ENCODE measurements at places on chromosomes 5 and 9. TPM values are rescaled to one million over a fixed set of nuclear protein-coding genes. Genes with fewer than 3 reads are reported as not detected.
A peak's percentile ranks its signal among the peaks of the same experiment; 100 is the strongest.

GRCh38 chr9:129473523-129474244, 147.2 kb downstream of the C9orf50 start:
- no peak for DNase-seq

DNA sequence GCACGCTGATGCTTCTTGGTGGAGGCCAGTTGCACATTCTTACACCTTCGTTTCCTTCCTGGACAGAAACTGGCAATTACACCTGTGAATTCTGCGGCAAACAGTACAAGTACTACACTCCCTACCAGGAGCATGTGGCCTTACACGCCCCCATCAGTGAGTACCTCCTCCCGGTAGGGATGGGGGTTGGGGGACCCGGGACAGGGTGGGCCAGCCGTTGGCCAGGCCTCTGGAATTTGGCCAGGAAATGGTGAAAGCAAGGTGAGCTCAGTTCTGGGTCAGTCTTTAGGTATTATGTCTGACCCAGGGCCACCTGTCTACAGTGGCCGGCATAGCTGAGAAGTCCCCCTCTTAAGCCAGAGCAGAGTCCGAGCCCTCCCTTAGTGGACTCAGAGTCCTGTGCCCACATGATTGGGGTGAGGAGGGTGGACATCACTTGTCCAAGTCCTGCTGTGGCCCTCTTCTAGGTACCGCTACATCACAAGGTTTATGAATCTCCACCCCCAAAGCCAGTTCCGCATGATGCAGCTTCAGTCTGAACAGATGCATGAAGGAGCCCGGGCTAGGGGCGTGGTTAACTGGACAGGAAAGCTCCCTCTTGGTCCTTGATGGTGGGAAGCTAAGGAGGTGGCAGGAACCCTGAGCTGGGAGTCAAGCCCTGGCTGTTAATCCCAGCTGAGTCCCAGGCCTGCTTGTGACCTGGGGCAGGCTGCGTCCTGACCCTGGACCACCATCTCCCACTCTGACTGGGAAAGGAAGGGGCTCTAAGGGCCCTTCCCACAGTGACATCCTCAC, 61.3 kb downstream of the AMBP start:
- DNase-seq = no peak

Gene NSG2
- total RNA-seq = not detected

- peak; percentile 90 for DNase-seq
Measured at GRCh38 chr5:15103130-15103529, 231.6 kb upstream of the ANKH start.

DNA sequence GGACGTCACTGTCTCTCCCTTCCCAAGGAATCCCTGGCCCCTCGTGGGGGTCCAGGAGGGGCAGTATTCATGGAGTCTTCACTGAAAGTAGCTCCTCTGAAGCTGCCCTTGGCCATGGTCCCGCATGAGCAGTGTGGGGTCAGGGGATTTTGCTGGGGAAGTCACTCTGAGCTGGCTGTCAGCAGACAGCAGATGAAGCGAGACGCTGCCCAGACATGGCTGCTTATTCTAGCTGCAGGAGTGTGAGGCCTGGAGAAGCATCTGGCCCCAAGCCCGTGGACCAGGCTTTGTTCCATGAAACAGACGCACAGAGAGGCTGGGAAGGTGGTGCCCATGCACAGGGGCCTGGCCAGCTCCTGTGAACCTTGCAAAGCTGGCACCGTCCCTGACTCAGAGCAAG, 21.5 kb upstream of the ASS1 start:
- no peak for DNase-seq

DNA sequence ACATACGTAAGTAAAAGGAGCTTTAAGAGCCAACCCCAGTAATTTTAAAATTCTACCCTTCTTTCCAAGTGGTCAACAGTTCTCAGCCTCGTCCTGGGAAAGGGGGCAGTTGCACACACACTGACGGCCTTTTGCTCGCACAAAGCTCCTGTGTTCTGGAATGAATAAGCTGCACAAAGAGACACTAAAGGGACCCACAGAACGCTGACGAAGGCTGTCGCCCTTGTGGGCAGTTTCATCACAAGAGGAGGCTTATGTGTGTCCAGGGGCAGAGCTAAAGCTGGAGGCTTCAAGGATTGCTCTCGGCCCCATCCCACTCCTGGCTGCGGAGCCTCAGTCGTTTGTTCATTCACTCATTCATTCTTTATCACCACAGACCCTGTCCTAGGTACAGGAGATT, 67.0 kb upstream of the NEK6 start:
- no peak for DNase-seq

- no peak for DNase-seq
Measured at GRCh38 chr5:4572311-4573100, 567.6 kb upstream of the ADAMTS16 start.

Gene WDR38
- total RNA-seq = not detected

Gene LTC4S
- total RNA-seq = 0.79 TPM

GRCh38 chr5:38267372-38267771, 9.0 kb downstream of the EGFLAM start:
- no peak for DNase-seq

DNA sequence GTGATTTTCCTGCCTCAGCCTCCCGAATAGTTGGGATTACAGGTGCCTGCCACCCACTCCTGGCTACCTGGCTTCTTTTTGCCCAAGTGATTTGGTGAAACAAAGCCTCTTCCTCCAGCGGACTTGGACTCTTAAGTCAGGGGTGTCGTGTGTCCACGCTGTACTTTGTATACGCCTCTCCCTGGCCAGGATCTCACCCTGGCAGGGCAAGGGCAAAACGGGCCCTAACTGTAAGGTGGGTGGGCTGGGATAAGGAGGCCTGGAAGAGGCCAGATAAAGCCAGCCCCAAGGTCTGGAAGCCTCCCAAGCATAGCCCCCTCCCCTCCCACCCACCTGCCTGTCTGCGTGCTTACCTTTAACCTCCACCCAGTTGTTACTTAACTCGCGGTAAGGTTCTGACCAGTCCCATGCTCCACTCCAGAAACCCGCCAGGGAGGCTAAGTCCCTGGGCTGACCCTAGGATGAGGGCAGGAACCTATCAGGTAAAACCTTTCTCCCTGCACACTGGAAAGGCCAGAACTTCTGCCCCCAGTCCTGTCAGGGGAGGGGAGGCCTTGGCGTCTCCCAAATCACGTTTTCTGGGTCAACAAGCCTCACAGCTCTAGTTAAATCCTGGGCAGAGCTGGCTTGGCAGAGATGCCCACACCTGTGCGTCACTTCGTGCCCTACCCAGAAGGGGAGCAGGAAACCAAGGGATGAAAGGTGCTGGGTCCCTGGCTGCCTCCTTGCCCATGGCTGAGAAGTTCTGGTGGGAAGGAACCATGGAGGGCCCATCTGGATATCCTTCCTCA, 8.4 kb downstream of the CDK9 start:
- no peak for DNase-seq

DNA sequence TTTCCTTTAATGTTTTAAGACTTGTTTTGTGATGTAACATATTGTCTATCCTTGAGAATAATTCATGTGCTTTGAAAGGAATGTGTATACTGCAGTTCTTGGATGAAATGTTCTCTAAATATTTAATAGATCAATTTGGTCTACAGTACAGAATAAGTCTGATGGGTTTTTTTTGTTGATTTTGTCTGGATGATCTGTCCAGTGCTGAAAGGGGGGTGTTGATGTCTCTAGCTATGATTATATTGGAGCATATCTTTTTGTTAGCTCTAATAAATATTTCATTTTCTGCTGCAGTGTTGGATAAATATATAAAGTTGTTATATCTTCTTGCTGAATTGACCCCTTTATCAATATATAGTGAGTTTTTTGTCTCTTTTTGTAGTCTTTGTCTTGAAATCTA, 269.9 kb upstream of the TUSC1 start:
- DNase-seq = no peak

DNA sequence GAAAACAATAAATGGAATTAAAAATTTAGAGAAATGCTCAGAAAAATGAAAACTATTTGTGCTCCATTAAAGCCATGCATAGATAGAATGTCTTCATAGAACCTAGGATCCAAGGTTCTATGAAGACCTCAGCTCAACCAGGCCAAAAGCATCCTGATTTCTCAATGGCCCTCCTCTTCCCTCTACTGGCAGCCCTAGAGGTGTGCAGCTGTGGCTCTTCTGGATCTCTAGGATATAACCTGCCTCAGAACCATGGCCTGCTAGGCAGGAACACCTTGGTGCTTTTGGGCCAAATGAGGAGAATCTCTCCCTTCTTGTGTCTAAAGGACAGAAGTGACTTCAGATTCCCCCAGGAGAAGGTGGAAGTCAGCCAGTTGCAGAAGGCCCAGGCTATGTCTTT, 15.1 kb downstream of the IFNA1 start:
- peak; percentile 48 for DNase-seq

Gene CXCL14
- total RNA-seq = not detected

DNA sequence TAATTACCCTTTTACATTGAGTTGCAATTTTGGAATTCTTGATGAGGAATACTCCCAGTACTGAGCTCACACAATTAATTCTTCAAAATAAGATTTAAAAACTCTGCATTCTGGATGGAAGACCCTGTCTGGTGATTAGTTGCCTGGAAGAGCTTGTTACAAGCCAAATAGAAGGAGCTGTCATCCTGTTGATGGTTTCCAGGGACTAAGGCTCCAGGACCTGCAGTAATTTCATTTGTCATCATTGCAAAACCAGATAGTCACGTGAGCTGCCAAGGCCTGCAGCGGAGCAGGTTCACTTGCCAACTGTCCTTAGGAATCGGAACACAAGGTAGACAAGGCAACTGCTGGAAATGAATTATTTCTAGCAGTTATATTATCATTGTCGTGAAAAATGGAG, 597.7 kb downstream of the CCDC171 start:
- no peak for DNase-seq

Gene CDHR2
- total RNA-seq = not detected

DNA sequence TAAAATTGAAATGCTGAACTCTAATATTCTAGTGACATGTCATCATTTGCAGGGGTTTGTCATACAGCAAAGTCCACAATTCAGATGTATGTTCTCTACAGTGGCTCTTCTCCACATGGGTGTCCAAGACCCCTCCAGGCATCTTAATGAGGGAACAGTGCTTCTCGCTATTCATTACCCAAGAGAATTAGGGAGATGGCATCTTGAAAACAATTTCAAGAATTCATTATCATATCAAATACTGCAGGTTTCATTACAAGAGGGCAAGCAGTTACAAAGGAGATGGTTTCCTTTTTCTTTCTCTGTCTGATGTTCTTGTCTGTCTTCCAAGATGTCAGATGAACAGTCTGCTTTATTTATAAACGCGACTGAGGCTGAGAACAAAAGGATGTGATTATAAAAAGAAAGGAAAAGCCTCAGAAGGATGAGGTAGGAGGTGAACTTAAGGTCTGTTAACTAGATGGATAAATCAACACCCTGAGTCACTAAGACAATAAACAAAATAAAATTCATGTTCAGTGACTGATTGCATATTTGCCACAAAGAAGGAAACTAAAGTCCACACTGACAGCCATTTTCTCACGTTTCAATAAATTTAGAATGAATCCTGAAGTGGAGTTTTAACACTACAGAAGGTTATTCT, 326.7 kb upstream of the EFNA5 start:
- DNase-seq = peak; percentile 83

DNA sequence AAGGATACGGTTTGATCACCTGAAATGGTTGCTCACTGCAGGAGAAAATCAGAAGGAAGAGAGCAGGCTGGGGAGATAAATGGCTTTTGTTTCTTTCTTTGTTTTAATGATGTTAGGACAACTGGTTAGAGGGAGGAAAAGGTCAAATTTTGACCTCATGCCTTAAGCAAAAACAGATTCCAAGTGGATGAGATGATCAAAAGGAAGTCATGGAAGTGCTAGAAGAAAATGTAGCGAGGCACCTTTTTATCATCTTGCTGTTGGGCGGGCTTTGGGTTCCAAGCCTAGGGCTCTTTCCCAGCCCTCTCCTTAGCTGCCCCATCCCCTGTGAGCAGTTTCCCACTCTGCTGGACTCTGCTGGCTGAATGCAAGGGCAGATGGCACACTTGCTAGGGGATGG, 127.9 kb downstream of the ADAMTS2 start:
- DNase-seq = no peak

GRCh38 chr9:133476941-133477340, 2.0 kb downstream of the SLC2A6 start:
- DNase-seq = no peak

- no peak for DNase-seq
Measured at GRCh38 chr9:68843239-68843638, 138.2 kb downstream of the PIP5K1B start.

DNA sequence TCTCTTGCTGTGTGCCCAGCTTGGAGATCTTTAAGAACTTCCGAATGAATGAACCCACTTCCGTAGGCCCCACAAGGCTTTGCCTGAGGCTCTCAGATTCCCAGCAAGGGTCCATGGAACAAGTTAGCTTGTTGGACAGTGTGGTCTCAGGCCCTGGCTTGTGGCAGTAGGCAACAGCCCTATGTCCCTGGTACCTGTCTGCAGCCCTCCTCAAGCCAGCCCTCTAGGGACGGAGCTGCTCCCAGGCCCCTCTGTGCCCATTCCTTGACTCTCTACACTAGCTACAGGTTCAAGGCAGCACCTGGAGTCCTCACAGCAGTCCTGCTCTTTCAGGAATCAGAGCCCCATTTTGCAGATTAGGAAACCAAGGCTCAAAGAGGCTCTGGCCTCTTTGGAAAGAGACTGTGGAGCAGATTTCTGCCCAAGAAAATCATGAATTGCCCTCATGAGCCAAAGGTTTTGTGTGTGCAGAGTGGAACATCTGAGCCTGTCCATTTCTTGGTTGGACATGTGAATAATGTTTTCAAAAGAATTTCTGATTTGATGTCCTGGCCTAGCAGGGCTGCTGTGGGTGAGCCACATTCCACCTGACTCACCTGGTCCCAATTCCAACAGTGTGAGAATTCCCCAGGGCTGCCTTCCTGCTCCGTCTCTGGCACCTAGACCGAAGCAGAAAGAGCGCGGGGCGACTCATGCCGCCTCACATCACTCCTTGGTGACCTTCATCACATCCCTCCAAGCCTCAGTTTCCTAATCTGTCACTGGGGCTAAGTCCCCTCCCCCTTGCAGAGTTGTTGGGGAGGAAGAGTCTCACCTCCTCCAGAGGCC, 131.7 kb downstream of the BARX1 start:
- no peak for DNase-seq

Gene TAF11L5
- not detected for total RNA-seq

DNA sequence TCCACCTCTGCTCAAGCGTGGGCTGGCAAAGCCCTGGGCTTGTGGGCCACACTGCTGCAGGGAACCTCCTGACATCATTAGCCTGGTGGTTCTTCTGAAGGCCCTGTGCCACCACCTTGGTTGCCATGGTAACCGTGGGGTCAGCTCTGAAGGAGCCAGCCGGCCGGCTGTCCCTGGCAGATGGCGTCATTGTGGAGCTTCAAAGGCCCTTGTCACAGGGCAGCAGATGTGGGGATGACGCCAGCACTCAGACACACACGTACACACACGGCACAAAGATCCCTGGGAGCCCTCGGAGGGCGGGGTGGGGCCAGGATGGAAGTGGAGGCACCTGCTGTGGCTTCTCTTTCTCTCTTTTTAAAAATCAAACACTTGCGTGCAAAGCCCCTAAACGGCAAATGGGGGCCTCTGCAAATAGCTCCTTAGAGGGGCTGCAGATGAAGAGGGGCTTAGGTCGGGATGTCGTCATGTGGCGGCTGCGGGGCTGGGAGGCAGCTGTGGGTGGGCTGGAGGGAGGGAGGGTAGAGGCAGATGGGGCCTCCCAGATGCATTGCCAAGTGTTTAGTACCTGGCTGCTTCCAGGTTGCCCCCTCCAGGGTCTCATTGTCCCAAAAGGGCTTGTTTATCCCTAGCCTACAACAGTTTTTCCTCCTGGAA, 19.5 kb upstream of the RPL26L1 start:
- DNase-seq = no peak

Gene LPAR1
- total RNA-seq = not detected

Gene HNRNPA0
- total RNA-seq = 10.2 TPM

GRCh38 chr5:124668353-124669299, 77.8 kb downstream of the ZNF608 start:
- no peak for DNase-seq

GRCh38 chr5:62340392-62340791, 34.4 kb downstream of the KIF2A start:
- DNase-seq = peak; percentile 33
